Skeletal muscle cell (primary cell): ENCODE measurements at places on chromosomes 1 and 21.
A peak's percentile ranks its signal among the peaks of the same experiment; 100 is the strongest.

GRCh38 chr1:151313501-151313900 is 13.7 kb downstream of the PI4KB start:
- no peak for DNase-seq

DNA sequence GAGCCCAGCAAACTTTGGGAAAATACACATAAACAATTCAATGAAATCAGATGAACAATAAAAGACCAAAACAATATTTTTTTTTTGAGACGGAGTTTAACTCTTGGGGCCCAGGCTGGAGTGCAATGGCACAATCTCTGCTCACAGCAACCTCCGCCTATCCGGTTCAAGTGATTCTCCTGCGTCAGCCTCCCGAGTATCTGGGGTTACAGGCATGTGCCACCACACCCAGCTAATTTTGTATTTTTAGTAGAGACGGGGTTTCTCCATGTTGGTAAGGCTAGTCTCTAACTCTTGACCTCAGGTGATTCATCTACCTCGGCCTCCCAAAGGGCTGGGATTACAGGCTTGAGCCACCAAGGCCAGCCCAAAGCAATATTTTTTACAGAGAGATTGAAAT is 1588.5 kb downstream of the BRINP3 start:
- DNase-seq: no peak

- DNase-seq: no peak
Measured at GRCh38 chr1:228277491-228278431, 69.9 kb downstream of the OBSCN start.

GRCh38 chr1:60867782-60868181 is 214.6 kb upstream of the NFIA start:
- DNase-seq: no peak

GRCh38 chr1:53127546-53127945 is 14.9 kb downstream of the SLC1A7 start:
- DNase-seq: no peak

GRCh38 chr21:41678924-41679318 is 87.9 kb downstream of the RIPK4 start:
- peak; percentile 74 for DNase-seq

DNA sequence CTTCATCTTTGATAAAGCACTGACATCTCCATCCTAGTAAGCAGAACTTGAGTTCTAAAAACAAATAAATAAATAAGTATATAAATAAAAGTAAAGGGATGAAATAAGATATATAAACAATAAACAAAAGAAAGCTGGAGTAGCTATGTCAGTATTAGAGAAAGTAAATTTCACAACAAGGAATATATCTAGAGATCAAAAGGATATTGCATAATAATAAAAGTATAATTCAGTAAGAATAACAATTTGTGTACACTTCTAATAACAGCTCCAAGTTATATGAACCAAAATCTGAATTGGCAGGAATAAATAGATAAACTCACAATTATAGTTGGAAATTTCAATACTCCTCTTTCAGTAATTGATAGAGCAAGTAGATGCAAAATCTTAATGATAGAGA is 9.8 kb upstream of the CENPF start:
- no peak for DNase-seq

DNA sequence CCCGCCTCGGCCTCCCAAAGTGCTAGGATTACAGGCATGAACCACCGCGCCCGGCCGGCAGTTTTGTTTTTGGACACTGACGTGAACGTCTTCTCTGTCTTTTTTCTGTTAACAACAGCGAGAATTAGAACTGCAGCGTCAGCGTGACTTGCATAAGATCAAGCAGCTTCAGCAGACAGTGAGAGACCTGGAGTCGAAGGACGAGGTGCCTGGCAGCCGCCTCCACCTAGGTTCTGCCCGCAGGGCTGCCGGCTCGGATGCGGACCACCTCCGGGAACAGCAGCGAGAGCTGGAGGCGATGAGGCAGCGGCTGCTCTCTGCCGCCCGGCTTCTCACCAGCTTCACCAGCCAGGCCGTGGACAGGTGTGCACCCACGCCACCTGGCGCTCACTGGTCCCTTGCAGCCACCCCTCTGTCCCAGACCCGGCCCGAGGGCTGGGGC is 22.9 kb upstream of the DIP2A start:
- DNase-seq: no peak
